ENCODE measurements at places on chromosomes 11 and 22. TPM values are rescaled to one million over a fixed set of nuclear protein-coding genes. Genes with fewer than 3 reads are reported as not detected.
A peak's percentile ranks its signal among the peaks of the same experiment; 100 is the strongest.

DNA sequence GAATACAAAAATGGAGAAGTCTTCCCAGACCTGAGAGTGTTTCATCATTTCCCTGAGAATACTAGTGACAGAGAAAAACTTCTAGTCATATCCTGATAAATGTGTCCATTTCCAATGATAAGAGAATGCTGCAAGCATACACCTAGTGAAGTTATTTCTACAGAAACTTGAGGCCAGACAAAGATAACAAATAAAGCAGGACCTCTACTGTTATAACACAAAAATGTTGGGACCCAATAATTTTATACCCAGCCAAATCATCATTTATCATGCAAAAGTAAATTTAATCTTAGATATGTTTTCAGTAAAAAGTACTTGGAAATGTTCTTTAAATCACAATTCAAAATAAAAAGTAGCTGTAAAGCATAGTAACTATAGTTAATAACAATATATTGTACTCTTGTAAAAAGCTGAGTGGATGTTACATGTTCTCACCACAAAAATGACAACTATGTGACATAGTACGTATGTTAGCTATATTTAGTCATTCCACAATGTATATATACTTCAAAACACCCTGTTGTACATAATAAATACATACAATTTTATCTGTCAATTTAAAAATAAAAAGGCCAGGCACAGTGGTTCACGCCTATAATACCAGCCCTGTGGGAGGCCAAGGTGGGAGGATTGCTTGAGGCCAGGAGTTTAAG lies 12.6 kb downstream of the RRAS2 start:
- DNase-seq = no peak
- no peaks in the 10 kb centered on the region for H3K27me3 ChIP-seq
- H3K4me3 ChIP-seq = no peak overlapping the region
- H3K36me3 ChIP-seq = peaks cover 67% of the 10 kb centered on the region
- peaks cover 35% of the 10 kb centered on the region for H3K4me1 ChIP-seq

DNA sequence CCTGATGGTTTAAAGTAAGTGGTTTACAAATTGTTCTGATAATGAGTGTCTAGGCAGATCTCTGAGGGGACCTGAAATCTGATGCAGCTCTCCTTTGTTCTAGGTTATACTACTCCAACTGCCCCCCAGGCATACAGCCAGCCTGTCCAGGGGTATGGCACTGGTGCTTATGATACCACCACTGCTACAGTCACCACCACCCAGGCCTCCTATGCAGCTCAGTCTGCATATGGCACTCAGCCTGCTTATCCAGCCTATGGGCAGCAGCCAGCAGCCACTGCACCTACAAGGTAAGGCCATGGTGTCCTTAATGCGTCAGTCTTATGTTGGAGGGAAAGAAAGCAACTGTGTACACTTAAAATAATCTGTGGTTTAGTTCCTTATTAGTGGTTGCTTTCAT lies 9.9 kb downstream of the EWSR1 start:
- H3K36me3 ChIP-seq = peaks cover 90% of the 10 kb centered on the region
- no peak overlapping the region for H3K4me3 ChIP-seq
- no peak overlapping the region for H3K27ac ChIP-seq
- H3K4me1 ChIP-seq = peaks cover 45% of the 10 kb centered on the region
- DNase-seq = no peak

RAB38 gene
- total RNA-seq = 1.2 TPM

E2F8 gene
- 40.8 TPM for total RNA-seq

DNA sequence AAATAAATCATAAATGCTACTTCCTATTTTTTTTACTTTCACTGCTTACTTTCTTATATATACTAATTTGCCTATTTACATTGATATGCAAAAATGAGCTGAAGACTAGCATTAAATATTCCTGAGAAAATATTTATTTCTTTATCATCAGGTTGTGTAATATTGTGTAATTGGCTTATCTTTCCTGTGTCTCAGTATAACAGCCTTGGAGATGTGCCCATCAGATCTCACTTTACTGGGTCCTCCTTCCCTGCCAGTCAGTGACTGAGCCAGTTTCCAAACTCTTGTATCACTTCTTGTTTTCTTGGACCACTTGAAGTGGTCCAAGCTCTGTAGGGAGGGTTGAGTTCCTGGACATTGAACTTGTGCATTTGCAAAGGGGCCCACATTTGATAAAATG lies 900.0 kb downstream of the LUZP2 start:
- H3K36me3 ChIP-seq = no peaks in the 10 kb centered on the region
- no peaks in the 10 kb centered on the region for H3K27me3 ChIP-seq
- no peak overlapping the region for H3K27ac ChIP-seq
- H3K4me1 ChIP-seq = no peaks in the 10 kb centered on the region
- no peak for DNase-seq

ZP1 gene
- 0.18 TPM for total RNA-seq

CDHR5 gene
- total RNA-seq = not detected

GRCh38 chr11:30143098-30143705 lies 87.6 kb upstream of the FSHB start:
- H3K36me3 ChIP-seq = no peaks in the 10 kb centered on the region
- H3K27ac ChIP-seq = no peak overlapping the region
- DNase-seq = no peak
- H3K4me1 ChIP-seq = no peaks in the 10 kb centered on the region
- H3K27me3 ChIP-seq = peaks cover 2% of the 10 kb centered on the region
- H3K4me3 ChIP-seq = no peak overlapping the region

- no peak for DNase-seq
- no peak overlapping the region for H3K27ac ChIP-seq
- H3K27me3 ChIP-seq = no peaks in the 10 kb centered on the region
- H3K4me1 ChIP-seq = peaks cover 1% of the 10 kb centered on the region
Measured at GRCh38 chr11:116742104-116742503, 30.7 kb downstream of the BUD13 start.

- H3K4me3 ChIP-seq = no peak overlapping the region
- H3K27me3 ChIP-seq = no peaks in the 10 kb centered on the region
- H3K27ac ChIP-seq = no peak overlapping the region
Measured at GRCh38 chr11:116409238-116409637, 363.5 kb downstream of the BUD13 start.

GRCh38 chr11:22347857-22348487 lies 9.8 kb downstream of the SLC17A6 start:
- no peak overlapping the region for H3K4me3 ChIP-seq
- H3K36me3 ChIP-seq = no peaks in the 10 kb centered on the region

DNA sequence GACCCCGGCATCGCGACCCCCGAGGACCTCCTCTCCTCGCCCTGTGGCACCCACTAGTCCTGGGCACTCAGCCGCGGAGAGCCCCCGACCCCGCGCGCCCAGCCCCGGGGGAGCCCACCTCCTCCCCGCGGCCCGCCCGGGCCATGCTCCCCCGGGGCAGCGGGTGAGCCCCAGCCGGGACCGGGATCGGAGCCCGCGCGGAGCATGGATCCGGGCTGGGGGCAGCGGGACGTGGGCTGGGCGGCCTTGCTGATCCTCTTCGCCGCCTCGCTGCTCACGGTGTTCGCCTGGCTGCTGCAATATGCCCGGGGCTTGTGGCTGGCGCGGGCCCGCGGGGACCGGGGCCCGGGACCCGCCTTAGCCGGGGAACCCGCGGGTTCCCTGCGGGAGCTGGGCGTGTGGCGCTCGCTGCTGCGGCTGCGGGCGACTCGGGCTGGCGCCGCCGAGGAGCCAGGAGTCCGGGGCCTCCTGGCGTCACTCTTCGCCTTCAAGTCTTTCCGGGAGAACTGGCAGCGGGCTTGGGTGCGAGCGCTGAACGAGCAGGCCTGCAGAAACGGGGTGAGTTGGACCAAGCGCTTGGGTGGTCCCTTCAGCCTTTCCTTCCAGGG lies 498 bp downstream of the C2CD2L start:
- DNase-seq = no peak
- H3K4me1 ChIP-seq = peaks cover 52% of the 10 kb centered on the region
- H3K27ac ChIP-seq = peak overlapping the region; percentile 77
- no peaks in the 10 kb centered on the region for H3K27me3 ChIP-seq
- H3K36me3 ChIP-seq = peaks cover 32% of the 10 kb centered on the region

DNA sequence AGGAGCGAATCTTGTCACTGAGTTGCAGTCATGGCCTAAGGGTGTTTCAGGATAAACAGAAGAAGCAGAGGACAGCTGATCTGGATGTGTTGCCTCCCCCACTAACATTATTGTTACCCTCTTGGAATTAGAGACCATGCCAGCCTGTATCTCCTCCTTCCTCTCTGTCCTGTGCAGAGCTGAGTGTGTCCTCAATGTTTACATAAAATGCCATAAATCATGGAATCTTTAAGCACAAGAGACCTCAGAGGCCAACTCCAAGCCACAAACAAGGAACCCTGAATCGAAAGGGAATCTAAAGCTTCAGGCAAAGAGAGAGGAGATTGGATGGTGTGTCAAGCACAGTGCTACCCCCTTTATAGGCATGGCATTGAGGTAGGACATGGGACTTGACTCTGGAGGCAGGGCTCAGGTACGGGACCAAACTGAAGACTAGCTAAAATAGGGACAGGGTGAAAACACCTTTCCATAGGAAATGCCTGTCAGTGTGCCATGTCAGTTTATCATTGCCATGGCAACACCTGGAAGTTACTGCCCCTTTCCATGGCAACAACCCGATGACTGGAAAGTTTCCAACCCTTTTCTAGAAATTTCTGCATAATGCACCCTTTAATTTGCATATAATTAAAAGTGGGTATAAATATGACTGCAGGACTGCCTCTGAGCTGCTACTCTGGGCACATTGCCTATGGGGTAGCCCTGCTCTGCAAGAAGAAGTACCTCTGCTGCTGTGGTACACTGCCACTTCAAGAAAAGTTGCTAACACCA lies 489.7 kb downstream of the MIAT start:
- no peak for DNase-seq
- H3K27me3 ChIP-seq = peaks cover 6% of the 10 kb centered on the region

SLC1A2 gene
- not detected for total RNA-seq

MAP6 gene
- total RNA-seq = 1.6 TPM

DNA sequence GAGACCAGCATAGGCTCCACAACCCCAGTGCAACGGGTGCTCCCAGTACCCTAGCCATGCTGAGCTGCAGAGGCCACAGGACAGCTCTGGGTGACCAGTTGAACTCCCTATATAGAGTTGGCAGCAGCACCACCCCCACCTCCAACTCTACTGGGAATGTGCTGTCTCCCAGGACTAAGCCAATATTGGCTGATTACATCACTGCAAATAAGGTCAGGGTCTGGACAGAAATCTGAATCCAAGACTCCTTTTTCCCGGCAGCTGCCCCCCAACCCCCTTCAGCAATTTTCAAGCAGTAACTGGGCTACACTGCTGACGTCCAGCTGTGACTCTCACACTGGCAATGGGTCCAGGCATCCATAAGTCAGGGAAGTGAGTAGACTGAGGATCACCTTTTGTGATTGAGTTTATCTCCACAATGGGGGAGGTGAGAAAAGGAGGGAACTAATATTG lies at the start of gene HPX:
TSS of gene HPX (minus strand) at position 82 of the 453 bp plus-strand sequence. CDS start at position 58, 24 bp downstream.
- no peaks in the 10 kb centered on the region for H3K36me3 ChIP-seq
- no peak within 1 kb of the TSS for H3K4me3 ChIP-seq
- DNase-seq = no peak
- no peak within 1 kb of the TSS for H3K27ac ChIP-seq
- peaks cover 1% of the 10 kb centered on the region for H3K27me3 ChIP-seq

GRCh38 chr11:64239662-64240434 lies 1.0 kb upstream of the FKBP2 start:
- peaks cover 23% of the 10 kb centered on the region for H3K36me3 ChIP-seq
- no peak for DNase-seq
- peak overlapping the region; percentile 90 for H3K4me3 ChIP-seq
- no peaks in the 10 kb centered on the region for H3K27me3 ChIP-seq
- peaks cover 53% of the 10 kb centered on the region for H3K4me1 ChIP-seq
- peak overlapping the region; percentile 92 for H3K27ac ChIP-seq

FAT3 gene
- total RNA-seq = not detected

DNA sequence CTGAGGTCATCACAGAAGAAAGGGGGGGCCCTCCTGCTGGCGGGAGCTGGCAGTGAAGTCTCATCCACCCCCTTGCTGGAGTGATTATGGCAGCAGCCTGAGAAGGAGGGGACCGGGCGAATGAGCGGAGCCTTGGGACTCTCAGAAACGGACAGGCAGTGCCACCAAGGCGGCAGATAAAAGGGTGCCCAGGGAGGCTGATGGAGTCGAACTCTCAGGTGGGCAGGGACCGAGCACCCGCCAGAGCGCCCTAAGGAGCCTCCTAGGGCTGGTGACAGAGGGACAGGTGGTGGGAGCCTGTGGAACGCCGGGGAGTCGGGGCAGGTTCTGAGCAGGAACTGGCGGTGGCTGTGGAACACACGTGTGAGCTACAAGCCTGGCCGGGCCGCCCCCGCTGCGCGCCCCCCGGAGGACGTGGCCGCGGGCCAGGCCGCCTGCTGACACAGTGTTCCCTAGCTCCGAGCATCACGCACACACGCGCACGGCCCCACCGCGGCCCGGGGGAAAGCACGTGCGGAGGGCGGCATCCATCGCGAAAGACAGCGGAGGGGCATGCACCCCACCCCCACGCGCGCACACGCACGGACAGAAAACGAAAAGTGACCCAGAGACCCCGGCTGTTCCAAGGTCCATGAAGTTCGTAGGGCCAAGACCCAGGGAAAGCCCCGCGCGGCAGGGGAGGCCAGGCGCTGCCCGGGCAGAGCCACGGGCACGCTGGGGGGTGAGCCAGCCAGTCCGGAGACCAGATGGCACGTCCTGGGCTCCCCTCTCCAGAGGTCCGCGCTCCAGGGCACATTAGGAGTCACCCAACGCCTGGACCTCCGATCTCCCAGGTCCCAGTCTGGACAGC lies 1.0 kb downstream of the VWCE start:
- peak overlapping the region; percentile 70 for H3K4me3 ChIP-seq
- peak overlapping the region; percentile 37 for H3K27ac ChIP-seq
- H3K36me3 ChIP-seq = peaks cover 16% of the 10 kb centered on the region
- DNase-seq = peak; percentile 20

DNA sequence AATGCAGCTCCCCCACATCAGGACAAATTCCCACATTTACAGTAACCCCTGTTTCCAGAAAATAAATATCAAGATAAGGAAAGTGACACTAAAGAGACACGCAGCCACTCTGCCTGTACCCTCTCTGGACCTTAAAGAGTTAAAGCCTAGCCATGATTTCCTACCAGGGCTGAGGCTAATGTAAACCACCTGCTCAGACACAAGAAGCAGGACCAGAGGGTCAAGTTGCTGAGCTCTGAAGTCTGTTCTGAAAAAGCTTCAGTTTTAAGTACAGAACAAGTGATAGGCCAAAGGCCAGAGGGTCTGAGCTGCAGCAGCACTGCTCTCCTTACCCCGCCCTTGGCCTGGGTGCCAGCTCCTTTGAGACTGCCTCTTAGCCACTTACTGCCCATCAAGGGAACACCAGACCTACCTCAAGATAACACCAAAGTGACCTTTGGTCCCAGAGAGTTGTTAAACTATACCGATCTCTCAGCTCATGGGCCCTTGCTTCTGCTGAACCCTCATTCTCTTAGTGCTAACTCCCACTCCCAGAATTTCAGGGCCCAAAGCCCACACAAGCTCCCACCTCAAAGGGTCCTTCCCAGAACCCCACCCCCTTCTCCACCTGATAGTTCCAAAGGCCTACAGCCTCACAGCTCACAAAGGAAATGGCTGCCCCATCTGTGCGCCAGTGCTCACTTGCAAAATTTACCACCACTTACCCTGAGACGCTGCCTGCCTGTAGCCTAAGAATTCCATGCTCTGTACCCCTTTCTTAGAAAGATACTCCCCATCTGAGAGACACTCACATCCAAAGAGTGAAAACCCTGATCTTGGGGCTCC lies 40.5 kb downstream of the IL18BP start:
- H3K4me1 ChIP-seq = peaks cover 9% of the 10 kb centered on the region
- DNase-seq = no peak
- H3K4me3 ChIP-seq = no peak overlapping the region
- H3K36me3 ChIP-seq = peaks cover 25% of the 10 kb centered on the region

MFNG gene
- total RNA-seq = 200 TPM

C22orf15 gene
- 0.60 TPM for total RNA-seq
